Gastrocnemius medialis (tissue), 4 donors: ENCODE measurements at places on chromosomes 6 and 20.
A peak's percentile ranks its signal among the peaks of the same experiment; 100 is the strongest.

DNA sequence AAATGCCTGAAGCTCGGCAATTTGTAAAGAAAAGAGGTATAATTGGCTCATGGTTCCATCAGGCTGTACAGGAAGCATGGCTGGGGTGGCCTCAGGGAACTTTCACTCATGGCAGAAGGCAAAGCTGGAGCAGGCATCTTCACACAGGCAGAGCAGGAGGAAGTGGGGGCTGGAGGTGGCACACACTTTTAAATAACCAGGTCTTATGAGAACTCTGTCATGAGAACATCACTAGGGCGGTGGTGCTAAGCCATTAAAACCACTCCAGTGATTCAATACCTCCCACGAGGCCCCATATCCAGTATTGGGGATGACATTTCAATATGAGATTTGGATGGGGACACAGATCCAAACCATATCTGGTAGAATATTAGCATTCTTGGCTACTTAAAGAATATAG is 345.2 kb downstream of the ARHGAP18 start:
- DNase-seq: no peak

DNA sequence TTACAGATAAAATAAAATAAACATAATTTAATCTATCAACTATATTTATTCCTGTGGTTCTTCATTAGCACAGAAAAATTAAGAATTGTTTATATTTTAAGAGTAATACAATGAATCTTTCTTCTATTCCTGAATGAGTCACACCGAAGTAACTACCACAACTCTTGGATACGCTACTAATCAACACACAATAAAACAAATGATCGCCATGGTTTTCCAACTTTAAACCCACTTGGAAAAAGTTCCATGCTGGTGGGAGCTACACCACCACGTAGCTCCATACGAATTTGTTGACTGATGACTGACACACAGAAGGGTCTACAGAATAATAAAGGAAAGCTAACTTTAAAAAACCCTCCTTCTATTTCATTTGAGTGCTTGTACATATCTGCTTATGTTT is 135.8 kb upstream of the NEDD9 start:
- no peak for DNase-seq

GRCh38 chr6:37673436-37673835 is 24.2 kb downstream of the MDGA1 start:
- no peak for DNase-seq

DNA sequence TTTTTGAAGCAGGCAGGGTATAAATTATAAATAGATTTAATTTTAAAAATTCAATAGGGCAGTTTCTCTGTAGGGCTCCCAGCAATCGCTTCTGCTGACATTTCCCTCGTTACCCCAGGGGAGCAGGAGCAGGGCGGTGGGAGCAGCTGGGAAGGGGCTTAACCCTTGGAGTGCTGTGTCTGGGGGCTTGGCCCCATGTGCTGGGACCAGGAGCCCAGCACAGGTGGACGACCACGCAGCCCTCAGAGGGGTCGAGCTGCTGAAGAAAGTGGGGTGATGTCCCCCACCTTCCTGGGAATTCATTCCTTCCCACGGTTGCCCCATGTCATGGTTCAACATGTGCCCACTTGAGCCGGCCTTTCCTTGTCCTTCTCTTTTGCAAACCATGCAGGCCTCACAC is 67.5 kb upstream of the STX16 start:
- DNase-seq: no peak

DNA sequence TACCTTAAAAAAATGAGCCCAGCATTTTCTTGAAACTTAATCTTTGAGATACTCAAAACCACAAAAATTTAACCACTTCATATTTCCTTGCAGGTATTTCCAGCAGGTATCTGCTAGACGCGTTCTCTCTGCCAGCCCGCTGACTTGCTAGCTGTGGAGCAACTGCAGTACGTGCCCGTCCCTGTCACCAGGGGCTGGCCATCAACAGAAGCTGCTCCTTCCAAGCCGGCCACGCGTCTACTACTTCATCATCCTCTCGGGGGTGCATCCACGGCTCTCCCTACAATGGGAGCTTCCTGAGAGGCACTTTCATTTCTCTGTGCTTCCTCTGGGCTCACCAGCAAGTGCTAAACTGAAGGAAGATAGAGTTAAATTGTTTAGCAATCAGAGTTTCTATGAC is 132.4 kb downstream of the DTNBP1 start:
- no peak for DNase-seq

- no peak for DNase-seq
These were observed 5.4 kb upstream of the SGK1 start for GRCh38 chr6:134323294-134323693.

DNA sequence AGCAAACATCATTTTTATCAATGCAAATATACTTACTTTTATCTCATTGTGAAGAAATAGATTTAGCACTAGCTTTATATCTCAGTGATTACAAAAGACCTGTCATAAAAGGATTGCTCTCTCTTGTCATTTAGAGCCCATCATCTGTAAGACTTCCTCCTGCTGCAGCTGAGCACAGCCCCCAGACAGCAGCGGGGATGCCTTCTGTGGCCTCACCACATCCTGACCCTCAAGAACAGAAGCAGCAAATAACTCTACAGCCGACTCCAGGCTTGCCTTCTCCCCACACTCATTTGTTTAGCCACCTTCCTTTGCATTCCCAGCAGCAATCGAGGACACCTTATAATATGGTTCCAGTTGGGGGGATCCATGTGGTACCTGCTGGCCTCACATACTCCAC is 127.0 kb upstream of the EDN1 start:
- DNase-seq: no peak

DNA sequence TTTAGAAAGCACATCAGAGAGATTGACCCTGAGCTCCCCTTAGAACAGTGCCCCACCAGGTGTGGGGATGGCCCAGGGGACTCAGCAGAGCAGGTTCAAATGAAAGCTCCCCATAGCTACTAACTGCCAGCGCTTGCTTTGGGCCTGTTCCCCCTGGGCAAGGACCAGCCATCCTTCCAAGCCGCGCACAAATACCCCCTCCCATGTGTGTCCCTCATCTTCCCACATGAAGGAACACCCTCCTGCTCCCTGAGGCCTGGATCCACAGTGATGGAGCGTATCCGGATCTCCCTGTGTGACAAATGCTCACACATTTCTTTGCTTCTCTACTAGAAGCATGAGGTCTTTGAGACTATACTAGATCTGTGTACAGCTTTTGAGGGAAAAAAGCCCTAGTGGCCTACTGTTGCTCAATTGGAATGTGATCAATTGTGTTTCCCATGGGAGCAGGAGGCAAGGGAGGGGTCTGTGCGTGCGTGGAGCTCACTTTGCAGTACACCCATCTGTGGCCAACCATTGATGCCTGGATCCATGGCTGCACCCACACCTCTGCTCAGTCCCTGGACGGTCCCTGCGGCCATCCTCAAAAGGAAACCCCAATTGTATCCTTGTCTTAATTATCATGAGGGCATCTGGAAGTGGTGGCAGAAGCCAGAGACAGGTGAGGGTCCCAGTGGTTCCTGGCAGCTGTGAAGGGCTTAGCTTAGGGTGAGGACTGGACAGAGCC is 1.4 kb upstream of the RAET1G start:
- no peak for DNase-seq

- no peak for DNase-seq
These were observed 25.3 kb downstream of the SPTLC3 start for GRCh38 chr20:13034115-13034514.

DNA sequence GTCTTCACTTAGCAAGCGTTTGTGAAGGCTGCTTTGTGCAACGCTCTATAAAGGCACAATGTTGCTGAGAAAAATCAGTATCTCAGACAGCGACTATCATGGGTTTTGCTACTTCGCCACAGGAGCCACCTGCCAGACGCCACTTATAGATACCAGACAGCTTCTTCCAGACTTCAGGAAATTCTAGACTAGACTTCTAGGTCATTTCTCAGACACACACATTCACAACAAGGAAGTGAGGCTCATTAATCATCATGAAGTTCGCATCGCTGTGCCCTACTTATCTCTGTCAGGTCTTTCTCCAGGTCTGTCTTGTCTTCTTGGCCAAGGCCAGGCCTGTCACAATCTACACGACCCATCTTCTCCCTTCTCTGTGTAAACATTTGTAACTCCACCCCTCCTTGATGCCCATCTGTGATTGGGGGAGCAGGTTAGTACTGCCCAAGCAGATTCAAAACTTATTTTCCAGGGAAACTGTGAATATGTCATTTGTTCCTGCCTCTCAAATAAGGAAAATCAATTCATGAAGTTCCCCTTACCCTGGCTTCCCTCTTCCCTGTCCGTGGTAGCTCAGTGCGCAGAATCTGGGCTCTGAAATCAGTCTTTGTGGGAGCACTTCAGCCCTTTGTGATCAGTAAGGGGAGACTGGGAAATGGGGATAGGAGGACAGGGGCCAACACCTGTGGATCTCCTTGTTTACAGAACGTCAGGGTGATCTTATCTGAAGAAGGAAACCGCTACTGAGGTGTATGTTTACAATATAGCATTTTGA is 115.5 kb downstream of the TNFAIP3 start:
- no peak for DNase-seq

DNA sequence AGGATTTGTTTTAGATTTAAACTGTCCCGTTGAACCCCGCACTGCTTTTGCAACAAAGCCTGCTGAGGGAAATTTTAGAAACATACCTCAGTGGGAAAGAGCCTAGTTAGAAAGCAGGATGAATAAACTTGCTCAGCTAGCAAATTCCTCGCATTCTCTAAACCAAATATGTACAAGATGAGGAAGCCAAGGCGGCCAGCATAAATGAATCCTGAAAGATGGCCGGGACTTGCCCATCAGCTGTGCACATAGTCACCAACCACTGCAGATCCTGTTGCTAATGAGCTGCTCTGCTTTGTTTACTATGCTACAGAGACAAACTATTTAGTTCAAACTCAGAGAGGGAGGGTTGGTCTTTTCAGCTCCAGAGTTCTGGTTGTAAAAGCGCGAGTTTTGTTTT is 49.0 kb downstream of the TMEM170B start:
- no peak for DNase-seq

DNA sequence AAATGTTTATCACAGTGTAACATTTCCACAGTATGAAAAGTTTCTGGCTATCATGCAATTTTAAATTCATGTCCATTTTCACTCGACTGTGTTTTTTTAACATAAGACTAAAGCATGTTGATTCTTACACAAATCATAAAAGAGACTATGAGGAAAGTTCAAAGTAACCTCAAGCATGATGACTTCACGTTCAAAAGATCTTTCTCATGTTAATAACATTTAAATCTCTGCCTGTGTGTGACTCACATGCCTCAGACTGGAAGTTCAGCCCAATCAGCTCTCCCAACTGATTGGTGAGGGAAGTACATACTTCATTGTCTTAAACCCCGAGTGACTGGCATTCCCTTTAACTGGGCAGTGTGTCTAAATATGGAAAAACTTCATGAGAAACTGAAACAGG is 37.4 kb downstream of the ATXN1 start:
- DNase-seq: no peak

GRCh38 chr6:56955171-56956155 is 556 bp downstream of the BEND6 start:
- peak; percentile 40 for DNase-seq

DNA sequence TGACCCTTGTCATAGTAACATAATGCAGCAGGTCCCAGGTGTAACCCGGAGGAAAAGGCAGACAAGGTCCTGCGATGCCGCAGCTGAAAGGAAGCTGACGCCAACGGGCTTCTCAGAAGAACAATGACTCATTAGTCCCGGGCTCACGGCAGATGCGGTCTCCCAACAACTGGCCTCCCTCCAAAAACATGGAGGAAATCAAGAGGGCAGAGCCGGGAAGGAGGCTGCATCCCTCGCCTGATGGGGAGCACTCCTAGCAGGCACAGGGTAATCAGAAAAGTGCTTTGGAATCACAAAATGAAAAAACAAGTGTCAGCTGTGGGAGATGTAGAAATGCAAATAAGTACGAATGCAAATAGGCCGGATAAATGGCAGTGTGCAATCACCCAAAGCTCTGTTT is 165.2 kb upstream of the AGPAT4 start:
- DNase-seq: peak; percentile 83

DNA sequence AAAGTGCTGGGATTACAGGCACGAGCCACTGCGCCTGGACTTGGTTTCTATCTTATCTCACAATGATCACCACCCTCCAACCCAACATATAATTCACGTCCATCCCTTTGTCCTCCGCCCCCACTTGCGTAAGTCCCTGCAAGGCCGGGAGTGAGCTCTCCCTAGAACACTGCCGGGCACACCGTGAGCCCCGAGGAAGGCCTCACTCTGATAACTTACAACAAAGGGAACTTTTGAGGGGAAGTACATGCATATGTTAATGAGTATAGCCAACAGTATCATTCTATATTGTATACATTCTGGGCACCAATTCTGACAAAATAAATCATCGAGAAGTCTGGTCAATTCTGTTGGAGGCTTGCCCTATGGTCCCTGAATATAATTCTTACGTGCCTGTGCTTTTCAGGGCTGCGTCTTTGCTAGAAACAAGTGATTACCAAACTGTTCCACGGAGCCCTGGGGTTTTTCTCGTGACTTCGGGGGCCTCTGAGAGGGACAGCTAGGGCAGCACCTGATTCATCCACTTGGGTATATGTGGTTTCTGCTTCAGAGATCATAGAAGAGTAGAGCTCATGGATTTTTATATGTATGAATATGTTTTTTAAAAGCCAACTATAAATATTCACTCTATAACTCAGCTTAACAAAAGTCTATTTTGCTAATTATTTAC is 469.8 kb upstream of the AGPAT4 start:
- no peak for DNase-seq

- no peak for DNase-seq
These were observed 309 bp upstream of the ABRACL start for GRCh38 chr6:139028215-139028657.

DNA sequence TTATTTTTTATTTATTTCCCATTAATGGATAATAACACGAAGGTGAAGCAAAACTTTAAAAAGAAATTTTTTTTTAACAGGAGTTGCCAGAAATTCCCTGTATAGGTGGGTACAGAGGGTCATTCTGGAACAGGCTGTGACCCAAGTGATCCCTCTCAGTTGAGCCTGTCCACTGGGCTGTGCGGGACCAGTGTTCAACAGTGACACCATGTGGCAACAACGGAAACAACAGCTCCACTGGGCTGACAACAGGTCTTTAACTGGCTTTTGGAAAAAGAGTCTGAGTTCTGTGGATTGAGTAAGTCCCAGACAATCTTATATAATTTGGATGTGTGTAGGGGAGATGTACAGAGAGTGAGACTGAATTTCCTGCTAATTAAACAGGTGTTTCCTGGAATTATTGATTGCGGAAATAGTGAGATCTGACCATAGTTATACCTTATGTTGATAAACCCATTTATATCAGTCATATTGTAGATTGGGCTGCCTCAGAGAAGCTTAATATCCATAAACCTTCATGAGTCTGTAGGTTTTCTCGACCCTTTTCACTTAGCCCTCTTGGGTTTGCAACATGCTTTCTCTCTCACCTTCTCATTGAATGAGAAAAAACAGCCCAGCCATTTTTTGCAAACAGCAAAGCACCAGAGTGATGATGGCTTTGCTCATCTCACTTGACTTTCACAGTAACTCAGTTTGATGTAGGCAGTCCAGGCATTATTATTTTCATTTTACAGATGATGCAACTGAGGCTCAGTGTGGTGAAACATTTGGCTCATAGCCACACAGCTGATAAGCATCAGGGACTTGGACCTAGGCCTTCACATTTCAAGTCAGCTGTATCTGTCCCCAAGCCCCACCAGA is 17.5 kb downstream of the KIAA1755 start:
- no peak for DNase-seq

- DNase-seq: no peak
These were observed 47.1 kb upstream of the FOXP4 start for GRCh38 chr6:41498968-41499599.

GRCh38 chr6:54135665-54136369 is 24.6 kb downstream of the MLIP start:
- DNase-seq: no peak
